T47D (cell line): ENCODE measurements at places on chromosomes 12 and 14.

DNA sequence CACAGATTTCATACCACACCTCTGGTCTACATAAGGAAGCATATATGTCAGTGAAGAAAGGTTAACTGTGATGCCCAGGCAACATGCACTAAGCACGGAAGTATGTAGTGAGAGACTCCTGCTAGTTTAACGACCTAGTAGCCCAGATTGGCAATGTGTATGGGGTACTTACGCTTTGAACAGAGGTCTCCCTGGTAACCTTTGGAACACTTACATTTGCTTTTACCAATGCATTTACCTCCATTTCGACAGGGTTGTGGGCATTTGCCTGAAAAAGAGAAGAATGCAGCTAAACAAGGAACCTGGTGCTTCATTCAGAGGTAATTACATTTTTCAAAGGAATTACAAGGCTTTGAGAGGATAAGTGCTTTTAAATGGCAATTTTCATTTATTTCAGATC is 65.2 kb downstream of the WIF1 start:
- no peak for DNase-seq

- DNase-seq: peak; percentile 68
Measured at GRCh38 chr12:50618864-50619609, 114.3 kb downstream of the DIP2B start.

DNA sequence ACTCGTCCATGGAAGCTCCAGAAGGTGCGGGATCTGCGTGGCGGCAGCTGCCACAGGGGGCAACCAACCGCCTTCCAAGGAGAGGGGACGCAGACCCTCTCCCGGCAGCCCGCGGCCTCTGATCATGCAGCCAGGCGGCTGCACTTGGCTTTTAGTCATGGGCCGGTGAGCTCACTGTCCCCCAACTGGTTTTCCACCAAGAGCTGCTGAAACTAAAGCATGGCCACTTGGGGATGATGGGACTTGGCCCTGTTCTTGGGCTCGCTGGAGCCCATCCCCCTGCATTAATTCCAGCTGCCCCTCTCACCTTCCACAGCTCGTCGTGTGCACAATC is 39.1 kb downstream of the CCDC85C start:
- no peak for DNase-seq

DNA sequence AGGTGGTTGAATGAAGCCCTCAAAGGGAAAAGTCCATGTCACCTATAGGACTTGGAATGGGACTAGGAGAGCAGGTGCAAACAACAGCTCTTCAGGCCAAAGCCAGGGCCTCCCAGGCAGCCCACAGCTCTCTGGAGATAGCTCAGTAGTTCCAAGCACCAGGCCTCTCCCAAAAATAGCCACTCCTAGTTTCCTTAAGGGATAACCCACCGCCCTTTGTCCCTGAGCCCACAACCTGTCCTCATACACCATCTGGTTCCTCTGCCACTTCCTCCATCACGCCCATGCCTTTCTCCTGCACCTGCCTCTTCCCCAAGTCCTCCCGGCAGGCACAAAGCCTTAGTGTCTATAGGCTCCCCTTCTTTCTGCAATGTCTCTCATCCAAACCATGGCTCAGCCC is 2.1 kb downstream of the RAB15 start:
- DNase-seq: no peak

DNA sequence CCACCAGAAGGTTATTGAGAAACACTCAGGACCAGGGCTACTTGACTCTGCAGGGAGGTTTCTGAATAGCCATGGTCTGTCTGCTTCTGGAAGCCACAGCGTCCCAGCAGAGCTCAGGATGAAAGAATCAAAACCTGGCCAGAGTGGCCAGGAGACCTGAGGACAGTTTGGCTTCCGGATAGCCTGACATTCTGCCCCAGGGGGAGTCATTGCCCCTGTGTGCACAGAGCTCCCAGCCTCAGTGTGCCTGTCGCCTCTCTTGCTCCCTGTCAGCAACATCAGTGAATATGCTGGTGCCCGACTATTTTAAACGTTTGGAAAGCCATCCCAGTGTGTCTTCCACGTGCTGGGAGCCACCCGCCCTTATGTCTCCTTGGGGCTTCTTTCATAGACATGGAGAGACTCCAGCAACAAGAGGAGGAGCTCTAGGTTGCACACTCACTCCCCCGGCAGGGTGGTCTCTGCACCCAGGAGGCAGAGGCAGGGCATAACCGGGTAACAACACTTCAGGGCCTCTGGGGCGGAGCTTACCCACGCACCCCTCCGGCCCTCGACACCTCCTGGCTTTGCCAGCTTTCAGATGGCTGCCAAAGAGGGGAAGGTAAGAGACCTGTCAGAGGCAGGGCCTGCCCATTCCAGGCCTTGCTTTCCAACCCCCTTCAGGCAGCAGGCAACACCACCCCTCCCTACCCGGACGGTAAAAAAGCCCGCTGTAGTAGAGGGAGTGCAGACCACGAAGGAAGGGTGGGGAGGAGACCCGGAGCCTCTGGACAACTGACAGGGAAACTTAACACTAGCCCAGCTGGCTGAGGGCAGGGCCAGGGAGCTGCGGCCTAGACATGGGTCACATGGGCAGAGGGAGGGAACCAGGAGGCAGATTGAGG is 19.0 kb upstream of the SLC6A12 start:
- no peak for DNase-seq

DNA sequence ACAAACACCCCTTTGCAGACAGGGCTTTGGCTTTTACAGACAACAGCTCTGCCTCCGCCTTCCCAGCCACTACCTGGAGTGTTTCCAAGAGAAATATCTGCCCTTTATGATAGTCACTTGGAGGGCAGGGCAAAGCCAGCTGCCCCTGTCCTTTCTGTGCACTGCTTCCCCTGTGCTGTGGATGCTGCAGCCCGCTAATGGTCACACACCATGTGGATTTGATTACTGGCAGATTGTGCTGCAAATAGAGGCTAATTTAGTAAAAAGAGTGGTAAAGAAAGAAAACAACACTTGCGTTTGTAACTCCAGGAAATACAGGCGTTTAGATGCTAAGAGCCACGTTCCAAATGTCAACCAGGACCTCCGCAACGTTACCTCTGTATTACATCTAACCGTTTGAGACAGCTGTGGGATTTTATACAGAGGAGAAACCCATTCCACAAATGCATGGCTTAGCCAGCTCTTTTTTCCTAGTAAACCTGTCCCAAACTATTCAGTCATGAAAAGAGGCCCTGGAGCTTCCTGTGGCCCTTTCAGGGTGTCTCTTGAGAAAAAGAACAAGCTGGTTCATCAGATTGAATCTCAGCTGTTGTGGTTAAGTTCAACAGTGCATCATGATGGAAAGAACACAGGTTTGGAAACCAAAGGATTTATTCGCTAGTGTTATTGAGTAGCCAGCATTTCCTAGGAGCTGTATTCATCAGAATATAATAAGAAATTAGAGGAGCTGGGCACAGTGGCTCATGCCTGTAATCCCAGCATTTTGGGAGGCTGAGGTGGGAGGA is 30.1 kb upstream of the PWP1 start:
- no peak for DNase-seq

GRCh38 chr12:50127546-50127945 is 15.5 kb downstream of the COX14 start:
- no peak for DNase-seq

DNA sequence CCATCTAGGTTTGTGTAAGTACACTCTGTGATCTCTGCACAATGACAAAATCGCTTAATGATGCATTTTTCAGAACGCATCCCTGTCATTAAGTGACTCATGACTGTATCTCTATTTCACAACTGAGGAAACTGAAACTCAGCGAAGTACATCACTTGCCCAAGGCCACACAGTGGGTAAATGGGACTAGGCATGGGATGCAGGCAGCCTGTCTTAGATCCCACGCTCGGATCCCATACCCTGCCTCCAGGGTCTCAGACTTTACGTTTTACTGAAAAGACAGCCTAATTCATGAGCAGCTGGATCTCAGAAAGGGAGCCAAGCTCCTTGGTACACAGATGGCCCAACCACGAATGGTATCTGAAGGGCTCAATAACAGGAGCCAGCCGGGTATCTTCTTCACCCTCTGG is 2.4 kb upstream of the MLEC start:
- no peak for DNase-seq

GRCh38 chr12:25194722-25195055 is 271 bp downstream of the DNAI7 start:
- no peak for DNase-seq

DNA sequence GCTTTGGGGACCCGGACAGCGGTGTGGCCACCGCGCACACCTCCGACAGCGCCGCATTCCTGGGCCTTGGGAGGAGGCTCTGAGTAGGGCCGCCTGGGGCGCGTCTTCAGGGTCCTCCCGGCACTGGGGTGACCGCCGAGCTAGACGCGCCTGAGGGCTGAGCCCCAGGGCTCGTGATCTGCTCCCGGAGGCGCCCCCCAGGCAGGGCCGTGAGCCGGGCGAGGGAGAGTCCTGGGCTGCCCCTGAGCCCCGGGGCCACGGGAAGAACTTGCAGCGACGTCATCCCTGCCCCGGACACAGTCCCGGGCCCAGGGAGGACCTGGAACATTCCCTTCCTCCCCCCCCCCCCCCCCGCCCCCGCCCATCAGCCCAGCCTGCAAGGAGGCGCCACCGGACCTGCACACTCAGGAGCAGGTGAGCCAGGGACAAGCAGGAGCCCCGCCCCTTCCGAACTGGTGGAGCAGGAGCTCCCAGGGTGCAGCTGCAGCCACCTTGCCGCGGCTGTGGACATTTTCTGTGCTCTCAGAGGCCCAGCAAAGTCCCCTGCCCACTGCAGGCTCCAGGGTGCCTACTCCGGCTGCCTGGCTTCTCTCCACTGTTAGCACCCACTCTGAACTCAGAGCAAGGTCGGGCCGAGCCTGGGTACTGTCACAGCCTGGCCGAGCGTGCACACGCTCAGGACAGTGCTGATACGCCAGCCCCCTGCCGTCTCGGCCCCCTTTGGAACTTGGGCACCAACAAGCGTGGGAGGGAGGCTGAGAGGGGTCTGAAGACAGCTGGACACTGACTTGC is 50.7 kb downstream of the A2M start:
- peak; percentile 83 for DNase-seq

- DNase-seq: no peak
Measured at GRCh38 chr14:65471038-65471878, 58.7 kb downstream of the FUT8 start.

GRCh38 chr12:111451232-111451631 is 45.5 kb downstream of the SH2B3 start:
- DNase-seq: no peak

GRCh38 chr14:37165794-37166193 is 6.6 kb downstream of the SLC25A21 start:
- DNase-seq: no peak

- peak; percentile 63 for DNase-seq
Measured at GRCh38 chr14:106831322-106831720, 1304.9 kb downstream of the TMEM121 start.

GRCh38 chr12:12926571-12927071 is 25.3 kb downstream of the GPRC5D start:
- DNase-seq: no peak

- peak; percentile 56 for DNase-seq
Measured at GRCh38 chr14:102857444-102857843, 65.0 kb upstream of the AMN start.

DNA sequence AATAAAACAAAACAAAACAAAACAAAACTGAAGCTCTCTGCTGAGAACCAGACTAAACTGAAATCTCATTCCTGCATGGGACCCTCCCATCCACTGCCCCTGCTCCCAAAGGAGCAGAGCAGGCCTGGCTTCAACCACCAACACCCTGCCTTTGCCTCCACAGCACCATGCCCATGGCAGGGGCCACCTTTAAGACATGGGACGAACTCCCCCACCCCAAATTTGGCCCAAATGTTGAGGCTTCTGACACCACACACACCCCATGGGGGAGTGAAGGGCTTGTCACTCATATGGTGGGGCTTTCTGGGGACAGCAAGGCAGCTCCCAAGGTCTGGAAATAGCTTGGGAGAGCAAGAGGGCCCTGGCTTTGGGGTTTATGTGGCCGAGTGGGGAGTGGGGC is 177.2 kb downstream of the KIF26A start:
- no peak for DNase-seq

DNA sequence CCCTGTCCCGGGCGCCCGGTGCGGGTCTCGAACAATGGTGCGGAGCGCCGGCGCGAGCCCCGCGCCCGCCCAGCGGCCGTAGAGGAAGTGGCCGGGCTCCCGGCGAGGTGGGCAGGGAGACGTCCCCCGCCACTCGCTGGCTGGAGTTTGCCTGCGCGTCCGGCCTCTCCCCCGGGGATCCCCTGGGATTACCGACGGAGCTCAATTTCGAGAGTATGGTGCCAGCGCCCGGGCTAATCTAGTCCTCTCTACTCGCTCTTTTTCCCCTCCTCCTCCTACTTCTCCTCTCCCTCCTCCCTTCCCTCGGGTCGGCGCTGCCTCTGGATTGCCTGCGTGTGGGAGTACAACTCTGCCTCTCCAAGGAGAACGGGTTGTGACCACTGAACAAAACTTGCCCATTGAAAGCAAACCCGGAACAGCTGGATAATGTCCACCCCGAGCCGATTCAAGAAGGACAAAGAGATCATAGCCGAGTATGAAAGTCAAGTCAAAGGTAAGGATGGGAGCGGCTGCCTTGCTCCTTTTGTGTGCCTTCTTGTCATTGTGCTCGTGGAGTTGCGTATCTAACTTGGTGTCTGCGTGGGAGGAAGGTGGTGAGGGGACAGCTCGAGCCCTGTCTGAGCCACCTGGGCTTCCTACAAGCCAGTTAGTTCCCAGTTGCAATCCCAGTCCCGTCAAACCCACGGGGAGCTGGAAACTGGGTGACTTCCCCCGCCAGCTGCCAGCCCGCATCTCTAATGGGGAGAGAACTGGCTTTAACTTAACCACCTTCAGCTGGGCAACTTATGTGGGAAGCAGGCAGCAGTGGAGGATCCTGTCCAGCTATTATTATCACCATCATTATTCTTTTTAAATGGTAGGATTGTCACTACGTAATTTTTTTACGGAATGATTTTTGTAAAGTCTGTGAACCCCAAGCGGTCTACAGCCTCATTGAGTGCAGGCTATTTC is at the start of gene SRGAP1:
Gene SRGAP1, plus strand, starts transcription at position 310 of the 951 bp plus-strand sequence. Its CDS starts 117 bp downstream, at position 427.
- DNase-seq: peak; percentile 53
